Airway epithelial cell (primary cell): ENCODE measurements at places on chromosomes 7 and 10. TPM values are rescaled to one million over a fixed set of nuclear protein-coding genes. Genes with fewer than 3 reads are reported as not detected.

The FAM221A gene
- total RNA-seq = 0.14 and 0.21 TPM in 2 replicates

The PEX1 gene
- 16.0 and 24.1 TPM in 2 replicates for total RNA-seq

The TCTN3 gene
- 26.9 and 34.4 TPM in 2 replicates for total RNA-seq

The CNPY1 gene
- not detected in 2 replicates for total RNA-seq

The LBX1 gene
- total RNA-seq = not detected in 2 replicates

The SGPL1 gene
- total RNA-seq = 28.8 and 31.9 TPM in 2 replicates

The SLC26A5 gene
- total RNA-seq = not detected in 2 replicates

The MUC12 gene
- total RNA-seq = under 0.01 TPM in 1 of 2 replicates, not detected in the other
